ENCODE measurements at places on chromosomes 11 and 22.

DNA sequence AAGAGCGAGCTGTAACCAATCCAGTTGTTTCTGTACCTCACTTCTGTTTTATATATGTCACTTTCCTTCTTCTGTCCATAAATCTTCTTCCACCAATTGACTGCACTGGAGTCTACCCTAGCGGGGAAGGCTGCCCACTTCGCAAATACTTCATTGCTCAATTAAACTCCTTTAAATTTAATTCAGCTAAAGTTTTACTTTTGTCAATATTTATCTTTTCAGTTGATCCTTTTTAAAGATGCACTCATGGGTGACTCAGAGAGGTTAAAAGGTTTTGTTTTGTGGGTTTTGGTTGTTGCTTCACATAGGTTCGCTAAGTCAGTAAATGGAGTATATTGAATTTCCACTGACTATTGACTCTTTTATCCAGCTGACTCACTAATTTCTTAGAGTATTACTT lies 597.2 kb downstream of the DLG2 start:
- DNase-seq = no peak

GRCh38 chr11:27118949-27119348 lies 78.3 kb downstream of the BBOX1 start:
- DNase-seq = no peak

DNA sequence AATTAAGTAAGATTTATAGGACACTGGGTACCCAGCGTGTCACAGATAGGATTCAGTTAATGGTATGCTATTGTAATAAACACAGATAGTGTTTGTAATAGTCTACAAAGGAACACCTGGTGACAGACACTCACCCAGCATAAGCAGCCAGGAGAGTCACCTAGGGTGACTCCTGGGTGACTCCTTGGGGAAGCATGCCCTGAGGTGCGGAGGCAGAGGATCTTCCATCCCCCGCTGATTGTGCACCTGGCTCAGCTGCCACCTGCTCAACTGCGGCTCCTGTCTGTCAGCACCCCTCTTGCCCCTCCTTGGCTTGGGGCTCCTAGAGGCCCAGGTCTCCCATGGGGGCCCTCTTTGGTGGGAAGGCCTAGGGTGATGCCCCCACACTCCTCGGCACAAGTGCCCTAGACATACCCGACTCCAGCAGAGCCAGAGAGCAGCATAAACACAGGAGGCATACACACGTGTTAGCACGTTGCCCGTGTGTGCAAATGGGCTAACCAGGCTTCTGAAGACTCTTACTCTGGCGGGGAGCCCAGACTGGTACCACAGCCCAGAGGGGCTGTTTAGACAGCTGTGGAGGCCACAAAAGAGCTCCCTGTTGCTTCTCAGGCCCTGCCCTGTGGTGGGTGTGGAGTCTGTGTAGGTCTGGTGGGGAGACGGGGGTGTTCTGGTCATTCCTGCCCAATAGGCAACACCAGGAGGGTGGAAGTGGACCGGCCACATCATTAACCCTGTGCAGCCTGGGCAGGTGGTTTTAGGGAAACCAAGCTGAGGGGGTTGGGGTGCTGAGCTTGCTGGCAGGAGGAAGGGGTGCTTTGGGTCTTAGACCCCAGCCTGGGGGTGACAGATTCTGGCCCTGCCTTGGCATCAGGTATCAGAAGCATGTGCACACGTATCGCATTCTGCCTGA lies 3.0 kb downstream of the INPPL1 start:
- DNase-seq = no peak

GRCh38 chr11:118060869-118061268 lies 16.0 kb upstream of the TMPRSS4 start:
- no peak for DNase-seq

DNA sequence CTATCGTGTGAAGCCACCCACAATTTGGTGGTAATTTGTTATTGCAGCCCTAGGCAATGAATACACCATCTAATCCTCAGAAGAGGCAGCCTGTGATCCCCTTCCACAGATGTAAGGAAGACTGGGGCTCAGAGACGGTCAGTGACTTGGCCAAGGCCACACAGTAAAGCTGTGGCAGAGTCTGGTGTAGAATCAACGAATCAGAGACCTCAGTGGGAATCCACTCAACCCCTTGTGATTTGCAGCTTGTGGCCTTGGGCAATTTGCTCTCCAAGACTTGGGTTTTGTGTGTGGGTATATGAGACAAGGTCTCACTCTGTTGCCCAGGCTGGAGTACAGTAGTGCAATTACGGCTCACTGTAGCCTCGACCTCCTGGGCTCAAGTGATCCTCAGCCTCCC lies 1.9 kb downstream of the LGALS2 start:
- DNase-seq = no peak

GRCh38 chr11:46533396-46534100 lies 60.3 kb downstream of the AMBRA1 start:
- no peak for DNase-seq

DNA sequence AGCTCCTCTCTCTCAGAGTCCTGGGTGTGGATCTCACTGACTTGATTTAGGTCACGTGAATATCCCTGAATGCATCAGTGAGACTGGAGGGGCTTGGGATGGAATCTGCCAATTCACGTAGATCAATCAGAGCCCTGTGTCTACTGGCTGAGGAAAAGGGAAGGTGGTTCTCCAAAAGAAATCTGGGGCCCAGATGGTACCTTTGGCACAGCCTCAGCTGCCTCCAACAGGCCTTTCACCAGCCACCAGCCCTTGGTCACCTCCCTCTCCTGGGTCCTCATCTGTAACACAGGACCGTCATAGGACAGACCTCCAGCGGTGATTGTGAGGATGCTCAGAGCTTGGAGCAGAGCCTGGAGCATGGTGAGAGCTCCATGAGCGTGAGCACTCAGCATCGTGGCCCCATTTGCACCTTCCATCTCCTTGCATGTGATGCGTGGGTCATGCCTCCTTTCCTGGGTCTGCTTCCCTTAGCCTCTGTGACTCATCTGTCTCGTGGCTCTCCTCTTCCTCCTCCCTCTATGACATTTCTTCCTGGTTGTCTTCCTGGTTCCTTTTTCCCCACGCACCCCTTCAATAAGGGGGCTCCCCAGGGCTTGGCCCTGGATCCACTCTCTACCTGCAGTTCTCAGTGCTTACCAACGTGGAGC lies 7.5 kb upstream of the MIEF1 start:
- no peak for DNase-seq

GRCh38 chr11:131924457-131925201 lies 554.2 kb downstream of the NTM start:
- no peak for DNase-seq

DNA sequence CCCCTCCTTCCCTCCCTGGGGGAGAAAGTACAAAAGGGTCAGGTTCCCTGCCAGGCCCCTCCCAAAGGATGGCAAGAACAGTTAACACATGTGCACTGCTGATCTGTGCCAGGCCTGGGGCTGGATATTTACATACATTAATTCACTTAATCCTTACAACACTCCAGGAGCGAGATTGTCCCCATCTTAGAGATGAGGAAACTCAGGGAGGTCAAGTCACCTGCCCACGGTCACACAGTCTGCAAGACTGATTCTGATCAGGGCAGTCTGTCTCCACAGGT lies 36.5 kb downstream of the NECTIN1 start:
- DNase-seq = no peak

- DNase-seq = no peak
Measured at GRCh38 chr11:14773755-14774154, 118.3 kb downstream of the CYP2R1 start.

- peak; percentile 84 for DNase-seq
Measured at GRCh38 chr11:116732271-116733042, 40.3 kb downstream of the BUD13 start.

GRCh38 chr11:35520376-35520775 lies 5.0 kb downstream of the PAMR1 start:
- DNase-seq = no peak

GRCh38 chr11:32920570-32920969 lies 28.0 kb downstream of the QSER1 start:
- no peak for DNase-seq

GRCh38 chr11:12454782-12455181 lies 77.4 kb downstream of the PARVA start:
- no peak for DNase-seq

GRCh38 chr11:6568191-6568918 lies 35.1 kb downstream of the RRP8 start:
- DNase-seq = peak; percentile 26

GRCh38 chr11:117313091-117313490 lies 3.0 kb downstream of the BACE1 start:
- no peak for DNase-seq

GRCh38 chr11:114137838-114138237 lies 78.3 kb downstream of the ZBTB16 start:
- DNase-seq = no peak

DNA sequence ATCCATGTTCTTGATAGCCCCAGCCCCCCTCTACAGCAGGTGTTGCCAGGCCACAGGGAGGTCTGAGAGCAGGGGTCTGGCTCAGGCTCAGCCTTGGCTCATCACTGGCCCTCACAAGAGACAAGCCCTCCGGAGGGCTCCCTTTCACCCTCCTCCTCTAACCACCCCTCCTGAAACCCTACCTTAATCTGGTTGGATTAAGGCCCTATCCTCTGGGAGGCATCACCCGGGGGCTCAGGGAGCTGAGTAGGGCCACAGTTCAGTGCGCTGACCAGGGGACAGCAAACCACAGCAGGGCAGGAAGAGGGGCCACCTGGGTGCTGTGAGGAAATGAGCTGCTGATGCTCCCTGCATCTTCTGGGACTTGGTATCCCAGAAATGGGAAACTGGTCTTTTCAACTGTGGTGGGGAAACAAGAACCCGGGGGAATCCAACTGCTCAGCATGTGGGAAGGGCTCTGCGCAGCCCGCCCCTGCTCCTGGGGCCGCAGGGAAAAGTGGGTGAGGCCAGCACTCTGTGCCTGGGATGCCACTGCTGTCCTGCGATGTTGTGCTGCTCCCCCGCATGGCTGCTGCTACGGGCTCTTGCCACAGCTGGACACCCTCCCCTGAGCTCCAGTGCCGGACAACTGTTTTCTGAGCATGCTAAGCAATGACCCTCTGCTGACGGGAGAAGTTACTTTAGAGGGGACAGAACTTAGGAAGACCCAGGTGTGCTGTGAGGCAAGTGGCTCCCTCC lies 17.5 kb downstream of the ADORA2A start:
- DNase-seq = peak; percentile 85

- no peak for DNase-seq
Measured at GRCh38 chr11:20208622-20209111, 48.4 kb upstream of the DBX1 start.

DNA sequence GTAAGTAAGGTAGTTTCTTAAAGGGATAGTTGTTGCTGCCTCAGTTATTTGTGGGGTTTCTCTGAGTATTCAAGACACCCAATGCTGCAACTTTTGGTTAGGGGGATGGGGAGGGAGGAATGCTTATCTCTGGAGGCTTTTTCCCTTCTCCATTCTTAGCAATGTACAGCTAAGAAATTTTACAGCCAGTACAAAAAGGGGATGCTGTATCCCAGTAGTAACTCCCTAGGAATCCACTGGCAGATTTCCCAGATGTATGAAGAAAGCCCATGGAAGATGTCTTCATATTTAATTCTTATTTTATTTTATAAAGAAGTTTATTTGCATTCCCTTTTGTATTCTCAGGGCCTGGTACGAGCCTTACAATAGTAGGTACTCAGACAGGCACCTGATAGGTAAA lies 154.8 kb downstream of the ENTHD1 start:
- no peak for DNase-seq

- no peak for DNase-seq
Measured at GRCh38 chr22:26225207-26225606, 55.9 kb downstream of the SEZ6L start.

DNA sequence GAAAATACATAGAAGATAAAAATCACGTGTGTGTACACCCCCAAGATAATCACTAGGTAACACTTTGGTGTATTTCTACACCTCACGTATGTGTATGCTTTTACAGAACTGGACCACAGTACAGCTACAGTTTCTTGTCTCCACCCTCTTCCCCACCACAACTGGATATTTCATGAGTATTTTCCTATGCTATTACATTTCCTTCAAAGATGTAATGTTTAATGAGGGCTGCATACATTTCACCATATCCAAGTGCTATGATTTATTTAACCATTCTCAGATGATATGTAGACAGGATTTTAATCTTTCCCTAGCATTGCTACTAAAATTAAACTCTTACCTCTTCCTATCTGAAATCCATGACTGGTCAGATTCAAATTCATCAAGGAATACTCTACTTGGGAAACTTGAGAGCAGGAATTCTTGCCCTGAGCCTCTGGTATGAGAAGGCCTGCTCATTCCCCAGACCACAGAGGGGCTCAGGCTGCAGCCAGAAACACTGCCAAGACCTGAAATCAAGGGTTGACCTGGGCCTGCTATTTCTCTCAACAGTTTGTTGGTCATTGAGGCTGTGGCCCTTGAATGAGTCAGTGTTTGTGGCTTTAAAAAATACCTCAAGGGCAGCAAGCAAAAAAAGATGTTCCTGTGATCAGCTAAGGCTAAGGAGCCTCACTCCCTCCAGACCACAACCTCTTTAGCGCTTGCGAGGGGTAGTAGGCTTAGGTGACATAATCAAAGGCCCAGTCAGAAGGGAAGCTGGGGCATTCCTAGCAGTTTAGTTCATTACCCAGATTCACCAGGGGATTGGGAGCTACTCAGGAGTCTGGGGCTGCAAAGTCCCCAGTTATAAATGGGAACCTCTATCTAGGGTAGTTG lies 55.5 kb downstream of the ABTB2 start:
- DNase-seq = no peak

DNA sequence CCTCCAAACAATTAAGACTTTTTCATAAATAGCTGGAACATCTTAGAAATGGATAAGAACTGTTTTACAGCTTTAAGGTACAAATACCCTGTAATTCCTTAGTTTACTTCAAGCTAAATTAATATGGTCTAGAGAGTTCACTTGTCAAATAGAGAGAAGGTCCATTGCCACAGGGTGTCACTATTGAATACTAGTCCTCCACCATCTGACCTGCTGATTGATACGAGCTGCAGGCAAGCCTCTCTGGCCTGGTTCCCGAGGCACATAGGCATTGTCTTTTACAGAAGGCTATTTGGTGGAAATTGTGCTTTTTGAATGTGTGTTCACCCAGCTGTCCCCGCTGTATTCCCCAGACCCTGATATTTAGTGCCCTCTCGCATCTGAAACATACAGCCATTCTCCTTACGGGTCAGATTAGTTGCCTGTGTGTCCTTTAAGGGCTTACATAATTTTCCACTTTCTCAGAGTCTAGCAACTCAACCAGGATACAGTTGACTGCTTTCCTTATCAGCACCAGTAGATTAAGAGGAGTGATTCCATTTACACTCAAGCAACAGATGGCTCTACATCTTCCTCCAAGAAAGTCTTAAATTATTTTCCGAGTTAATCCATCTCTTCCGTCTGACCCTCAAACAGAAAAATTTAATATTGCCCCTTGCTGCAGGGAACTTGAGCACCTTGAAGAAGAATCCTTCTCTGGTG lies 788.8 kb upstream of the FAT3 start:
- peak; percentile 70 for DNase-seq

GRCh38 chr22:45314786-45315185 lies 5.1 kb downstream of the FAM118A start:
- no peak for DNase-seq

DNA sequence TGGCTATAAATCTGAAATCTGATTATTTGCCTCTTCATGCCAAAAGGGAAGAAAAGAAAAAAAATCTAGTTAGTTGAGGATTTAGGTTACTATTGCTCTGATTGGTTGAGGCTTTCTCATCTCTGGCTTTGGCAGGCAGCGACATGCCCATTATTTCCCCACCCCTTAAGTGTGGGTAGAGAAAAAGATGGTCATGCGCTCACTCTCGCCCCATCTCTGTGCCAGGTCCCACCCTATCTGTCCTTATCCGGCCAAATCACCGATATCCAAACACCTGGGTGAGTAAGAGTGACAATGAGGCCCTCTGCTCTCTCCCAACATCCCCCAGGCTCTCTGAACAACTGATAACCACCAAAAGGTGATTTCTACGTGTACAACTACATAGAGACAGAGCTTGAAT lies 31.2 kb upstream of the SNX19 start:
- no peak for DNase-seq

- DNase-seq = no peak
Measured at GRCh38 chr22:24474221-24474620, 20.9 kb upstream of the UPB1 start.
